ENCODE measurements at places on chromosomes 6 and 20.

DNA sequence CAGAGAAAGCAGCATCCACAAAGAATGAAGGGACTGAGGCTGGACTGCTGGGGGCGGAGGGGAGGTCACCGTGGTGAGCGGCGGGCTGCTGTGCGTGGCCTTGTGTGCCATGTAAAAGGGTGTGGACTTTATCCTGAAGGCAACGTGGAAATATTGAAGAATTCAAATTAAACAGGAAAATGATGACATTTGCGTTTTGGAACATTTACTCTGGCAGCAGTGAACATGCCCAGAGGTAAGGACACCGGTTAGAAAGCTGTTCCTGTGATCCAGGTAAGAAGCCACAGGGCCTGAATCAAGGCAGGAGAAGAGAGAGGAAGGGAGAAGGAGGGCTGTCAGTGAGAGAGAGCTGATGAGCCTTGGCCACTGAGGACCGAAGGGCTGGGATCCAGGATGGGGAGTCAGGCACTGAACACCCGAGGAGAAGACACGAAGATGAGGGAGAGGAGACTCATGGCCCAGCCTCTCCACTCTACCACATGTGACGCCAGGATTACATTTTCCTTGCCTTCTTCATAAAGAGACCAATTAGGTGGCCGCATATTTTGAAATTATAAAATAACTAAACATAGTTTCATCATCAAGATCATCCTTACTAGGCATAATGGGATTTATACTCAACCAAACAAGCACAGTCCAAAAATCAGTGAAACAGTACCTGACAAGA is 58.4 kb downstream of the TRAM2 start:
- DNase-seq: no peak

DNA sequence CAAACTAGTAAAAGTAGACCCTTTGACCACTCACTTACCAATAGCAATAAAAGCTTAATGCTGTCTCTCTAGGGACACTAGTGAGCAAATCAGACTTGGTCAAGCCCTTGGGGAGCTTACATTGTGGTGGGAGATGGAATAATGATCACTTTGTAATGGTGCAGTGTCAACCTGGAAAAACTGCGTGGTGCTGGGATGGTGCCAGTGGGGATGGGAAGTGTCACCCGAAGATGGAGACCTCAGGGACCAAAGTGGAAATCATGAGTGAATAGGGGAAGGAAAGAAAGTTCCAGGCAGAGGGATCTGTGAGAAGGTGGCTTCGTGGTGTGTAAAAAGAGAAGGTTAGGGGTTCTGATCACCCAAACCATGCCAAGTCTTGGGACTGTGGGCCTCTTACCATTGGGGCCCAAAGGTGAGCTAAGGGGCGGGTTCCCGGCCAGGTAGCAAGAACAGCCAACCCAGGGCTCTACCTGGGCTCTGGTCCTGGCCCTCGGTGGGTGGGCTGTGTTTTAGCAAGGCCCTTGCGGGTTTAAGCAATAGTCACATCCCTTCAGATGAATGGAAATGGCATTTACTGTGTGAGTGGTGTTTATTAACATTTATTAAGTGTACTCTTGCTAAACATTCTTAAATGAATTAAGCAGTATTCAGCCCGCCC is 15.5 kb downstream of the DYNLRB1 start:
- no peak for DNase-seq

DNA sequence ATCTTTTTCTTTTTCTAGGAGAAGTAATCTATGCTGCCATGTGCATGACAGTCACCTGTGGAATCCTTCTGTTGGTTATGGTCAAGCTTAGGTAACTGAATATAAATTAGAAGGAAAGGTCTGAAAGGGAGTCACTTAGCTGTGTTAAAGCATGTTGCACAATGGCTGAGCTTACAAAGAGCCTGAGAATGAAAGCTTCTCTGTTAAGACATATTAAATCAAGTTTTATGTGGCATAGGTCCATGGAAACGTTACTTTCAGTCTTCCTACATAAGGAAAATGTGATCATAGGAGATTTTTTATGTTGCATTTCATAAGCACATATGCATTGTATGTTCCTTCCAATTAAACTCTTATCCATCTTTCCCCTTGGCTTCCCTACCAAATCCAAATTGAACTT is 72.1 kb downstream of the GFRAL start:
- no peak for DNase-seq

DNA sequence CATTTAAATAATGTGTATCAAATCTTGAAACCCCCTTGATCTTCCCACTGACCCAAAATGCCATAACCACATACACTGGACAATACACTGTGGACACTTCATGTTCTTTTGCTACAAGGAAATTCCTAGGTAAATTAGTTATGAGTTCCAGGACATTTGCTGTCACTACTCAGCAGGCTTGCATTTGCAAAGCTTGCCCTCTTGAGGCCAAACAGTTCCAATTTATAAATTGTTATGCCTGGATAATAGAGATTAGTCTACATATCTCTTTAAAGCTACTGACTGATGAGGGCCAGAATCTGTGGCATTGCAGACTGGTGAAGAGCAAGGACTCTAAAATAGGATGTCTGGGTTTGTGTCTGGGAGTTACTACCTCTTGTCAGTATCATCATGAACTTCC is 17.4 kb upstream of the RAB32 start:
- DNase-seq: no peak

- DNase-seq: peak; percentile 56
Observed at GRCh38 chr6:13278991-13279390, 49.3 kb downstream of the TBC1D7 start.

GRCh38 chr6:142925575-142926110 is 19.3 kb downstream of the HIVEP2 start:
- no peak for DNase-seq

DNA sequence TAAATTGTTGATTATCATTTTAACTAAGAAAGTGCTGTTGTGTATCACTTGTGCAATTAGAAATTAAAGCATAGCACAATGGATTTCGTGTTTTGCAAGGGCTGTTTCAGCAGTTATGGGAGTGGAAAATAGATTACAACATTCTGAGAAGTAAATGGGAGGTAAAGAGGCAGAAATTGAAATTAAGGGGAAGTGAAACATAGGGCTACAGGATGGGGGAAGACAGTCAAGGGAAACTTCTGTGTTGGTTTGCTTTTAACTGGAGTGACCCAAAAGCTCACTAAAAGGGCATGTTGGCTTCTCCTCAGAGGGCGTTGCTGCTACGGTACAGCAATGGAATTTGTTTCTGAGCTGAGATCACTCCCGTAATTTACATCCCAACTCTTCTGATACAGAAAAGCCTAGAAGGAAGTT is 147.5 kb downstream of the BCAS1 start:
- no peak for DNase-seq

GRCh38 chr20:13996265-13996664 is 949 bp downstream of the MACROD2 start:
- DNase-seq: no peak

DNA sequence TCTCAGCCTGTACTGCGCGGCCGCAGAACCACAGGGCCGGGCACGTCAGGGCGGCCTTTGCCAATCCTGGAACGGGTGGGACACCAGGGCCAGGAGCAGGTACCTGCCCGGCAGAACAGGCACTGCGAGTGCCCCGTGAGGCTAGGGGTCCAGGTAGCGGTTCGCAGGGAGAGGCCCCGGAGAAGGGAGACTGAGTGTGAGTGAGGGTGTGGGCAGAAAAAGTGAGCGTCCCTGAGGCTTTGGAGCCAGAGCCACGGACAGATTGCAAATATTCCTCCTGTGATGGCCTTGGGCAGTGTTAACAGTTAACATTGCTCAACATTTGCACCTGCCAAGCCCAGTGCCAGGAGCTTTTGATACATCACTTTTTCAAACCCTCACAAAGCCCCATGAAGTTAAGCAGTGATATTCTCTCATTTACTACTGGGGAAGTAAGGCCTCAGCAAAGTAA is 491 bp downstream of the GNMT start:
- DNase-seq: no peak

DNA sequence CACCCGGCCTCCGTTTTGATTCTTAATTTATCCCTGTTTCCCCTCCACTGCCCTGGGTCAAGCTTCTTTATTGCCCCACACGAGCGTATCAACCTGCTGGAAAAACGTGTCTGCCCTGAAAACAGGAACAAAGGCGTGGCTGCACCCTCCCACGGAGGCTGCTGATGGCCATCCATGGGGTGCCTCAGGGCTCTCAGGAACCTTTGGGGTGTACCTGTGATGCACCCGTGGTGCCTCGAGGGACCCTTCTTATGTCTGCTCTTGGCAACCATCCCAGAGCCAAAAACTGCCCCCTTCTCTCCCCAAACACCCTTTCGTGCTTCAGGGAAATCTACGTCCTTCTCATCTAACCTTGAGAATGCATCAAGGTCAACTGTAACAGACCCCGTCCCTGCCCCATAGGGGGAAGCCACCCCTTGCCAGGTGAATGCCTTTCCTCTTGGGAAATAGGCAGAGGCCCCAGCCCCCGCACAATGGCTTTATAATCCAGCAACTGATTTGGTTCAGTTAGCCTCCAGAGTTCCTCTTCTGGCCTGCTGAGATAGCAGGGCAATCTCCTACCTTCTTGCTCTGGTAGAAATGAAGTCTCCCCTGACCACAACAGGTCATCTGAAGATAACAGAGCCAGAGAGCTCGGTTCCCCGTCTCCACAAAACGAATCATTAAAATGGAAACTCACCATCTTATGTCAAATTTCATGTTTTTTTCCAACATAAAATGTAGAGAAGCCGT is 29.4 kb downstream of the PSMG4 start:
- DNase-seq: no peak

- DNase-seq: no peak
Observed at GRCh38 chr6:123747515-123747914, 56.1 kb upstream of the NKAIN2 start.

GRCh38 chr6:17932330-17932852 is 55.0 kb downstream of the KIF13A start:
- DNase-seq: peak; percentile 72

DNA sequence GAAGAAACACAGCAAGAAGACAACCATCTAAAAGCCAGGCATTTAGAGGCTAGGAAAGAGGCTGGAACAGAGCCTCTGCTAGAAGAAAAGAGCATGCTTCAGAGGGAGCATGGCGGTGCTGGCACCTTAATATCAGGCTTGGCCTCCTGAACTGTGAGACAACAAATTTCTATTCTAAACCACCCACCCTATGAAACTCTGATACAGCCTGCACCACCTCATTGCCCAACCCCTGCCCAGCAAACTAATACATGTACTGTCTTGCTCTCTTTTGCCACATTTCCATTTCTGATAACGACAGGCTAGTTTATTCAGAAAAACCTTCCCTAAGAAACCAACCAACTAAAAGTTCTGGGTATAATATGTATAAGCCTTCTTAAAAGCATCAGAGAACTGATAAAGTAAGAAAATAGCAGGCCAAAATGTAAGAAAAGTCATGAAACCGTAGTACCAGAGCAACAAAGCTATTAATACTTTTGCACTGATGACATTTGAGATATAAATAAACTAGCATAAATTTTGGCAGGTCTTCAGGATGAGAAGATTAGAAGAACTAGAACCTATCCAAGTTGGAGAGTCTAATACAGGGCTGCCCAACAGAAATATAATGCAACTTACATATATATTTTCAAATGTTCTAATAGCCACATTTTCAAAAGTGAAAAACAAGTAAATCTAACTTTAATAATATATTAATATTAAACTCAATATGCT is 184.7 kb upstream of the HSF2 start:
- no peak for DNase-seq

GRCh38 chr6:15080895-15081294 is 165.0 kb upstream of the JARID2 start:
- no peak for DNase-seq

GRCh38 chr6:38498805-38499445 is 140.8 kb downstream of the BTBD9 start:
- DNase-seq: no peak

- DNase-seq: peak; percentile 49
Observed at GRCh38 chr6:109523478-109523877, 40.5 kb upstream of the ZBTB24 start.

DNA sequence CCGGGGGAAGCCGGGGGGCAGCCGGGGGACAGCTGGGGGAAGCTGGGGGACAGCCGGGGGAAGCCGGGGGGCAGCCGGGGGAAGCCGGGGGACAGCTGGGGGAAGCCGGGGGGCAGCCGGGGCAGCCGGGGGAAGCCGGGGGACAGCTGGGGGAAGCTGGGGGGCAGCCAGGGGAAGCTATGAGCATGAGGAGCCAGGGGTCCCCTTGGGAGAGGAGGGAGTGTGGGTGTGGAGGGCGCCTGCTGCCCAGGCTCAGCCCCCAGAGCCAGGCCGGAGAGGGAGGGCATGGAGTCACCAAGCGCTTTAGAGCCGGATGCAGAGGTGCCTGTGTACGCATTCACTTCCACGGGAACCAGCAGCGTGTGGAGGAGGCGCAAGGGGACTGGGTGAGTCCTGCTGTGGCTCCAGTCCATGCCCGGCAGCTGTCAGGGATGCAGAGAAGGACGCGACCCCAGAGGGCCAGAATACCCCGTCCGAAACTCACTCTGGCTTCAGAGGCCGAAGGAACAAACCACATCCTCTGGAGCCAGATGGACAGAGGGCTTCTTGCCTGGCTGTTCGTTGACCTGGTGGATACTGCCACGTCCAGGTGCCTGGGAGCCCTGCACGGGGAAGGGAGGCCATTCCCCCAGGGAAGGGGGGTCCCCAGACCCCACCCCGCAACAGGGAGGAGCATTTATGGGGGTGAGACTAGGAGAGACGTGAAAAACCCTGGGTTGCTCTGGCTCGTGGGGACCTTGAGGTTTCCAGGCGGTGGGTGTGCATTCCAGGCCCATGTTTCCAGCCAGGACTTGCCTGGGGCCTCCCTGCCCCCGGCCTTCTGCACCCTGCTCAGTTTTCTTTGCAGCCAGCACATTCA is 26.5 kb upstream of the DACT2 start:
- DNase-seq: no peak

GRCh38 chr6:80217794-80218193 is 111.3 kb downstream of the BCKDHB start:
- no peak for DNase-seq

DNA sequence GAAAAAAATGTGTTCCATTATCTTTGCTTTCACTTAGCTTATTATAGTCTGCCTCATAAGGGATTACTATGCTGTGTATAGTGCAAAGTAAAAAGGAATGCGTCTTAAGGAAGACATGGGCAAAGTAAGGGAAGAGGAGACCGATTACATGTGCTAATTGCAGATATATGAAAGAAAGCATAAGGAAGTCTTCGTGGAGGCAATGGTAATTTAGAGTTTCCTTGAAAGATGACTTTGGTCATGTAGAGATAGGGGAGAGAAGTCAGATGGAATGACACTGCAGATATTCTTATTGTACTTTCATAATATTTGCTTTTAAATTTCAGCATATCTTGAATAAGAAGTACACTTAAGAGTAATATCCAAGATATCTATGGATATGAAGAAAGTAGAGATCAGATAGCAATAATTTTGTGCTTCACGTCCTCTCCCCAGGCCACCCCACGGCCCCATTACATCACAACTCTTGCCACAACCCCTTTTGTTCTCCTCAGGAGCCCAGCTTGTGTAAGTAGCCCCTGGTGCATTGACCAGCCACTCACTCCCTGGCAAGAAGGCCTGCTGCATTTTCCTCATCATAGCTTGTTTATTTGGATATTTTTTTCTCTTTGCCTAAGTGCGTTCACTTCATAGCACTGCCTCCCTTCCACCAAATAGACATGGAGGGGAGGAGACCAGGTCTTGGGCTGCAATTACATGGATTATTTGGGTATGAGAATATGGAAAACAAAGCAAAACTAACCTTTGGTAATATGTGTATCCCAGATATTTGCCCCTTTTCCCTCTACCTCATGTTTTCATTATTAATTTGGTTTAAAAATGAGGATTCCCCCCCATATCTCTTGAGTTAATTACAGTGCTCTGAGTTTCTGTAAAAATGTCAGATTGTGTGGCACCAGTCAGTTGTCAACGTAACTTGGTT is 30.7 kb upstream of the COL10A1 start:
- no peak for DNase-seq

- peak; percentile 35 for DNase-seq
Observed at GRCh38 chr6:155418017-155418761, 37.5 kb downstream of the NOX3 start.

- no peak for DNase-seq
Observed at GRCh38 chr20:50222309-50223038, 31.8 kb downstream of the CEBPB start.

All from HS-5 (cell line).